Activated naive CD4-positive, alpha-beta T cell treated with anti-CD3 and anti-CD28 coated beads for 36 hours (primary cell): ENCODE measurements at places on chromosomes 12 and 14. TPM values are rescaled to one million over a fixed set of nuclear protein-coding genes. Genes with fewer than 3 reads are reported as not detected.

DNA sequence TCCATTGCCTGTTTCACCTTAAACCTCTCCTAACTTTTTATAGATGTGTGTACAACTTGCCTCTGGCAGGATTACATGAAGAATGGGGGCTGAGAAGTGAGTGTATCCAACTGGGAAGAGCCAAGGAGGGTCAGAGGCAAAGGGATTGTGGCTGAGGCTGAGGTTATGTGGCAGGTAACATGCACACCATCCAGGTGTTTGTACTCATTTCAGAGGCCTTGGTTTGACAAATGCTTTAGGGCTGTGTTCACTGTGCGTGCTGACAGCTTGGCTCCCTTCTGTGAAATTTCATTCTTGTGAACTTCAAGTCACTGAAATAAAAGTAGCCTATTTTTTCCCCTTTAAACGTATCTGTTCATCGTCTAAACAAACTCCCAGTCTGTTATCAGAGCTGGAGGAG is 47.7 kb downstream of the ANO6 start:
- no peak for DNase-seq

DNA sequence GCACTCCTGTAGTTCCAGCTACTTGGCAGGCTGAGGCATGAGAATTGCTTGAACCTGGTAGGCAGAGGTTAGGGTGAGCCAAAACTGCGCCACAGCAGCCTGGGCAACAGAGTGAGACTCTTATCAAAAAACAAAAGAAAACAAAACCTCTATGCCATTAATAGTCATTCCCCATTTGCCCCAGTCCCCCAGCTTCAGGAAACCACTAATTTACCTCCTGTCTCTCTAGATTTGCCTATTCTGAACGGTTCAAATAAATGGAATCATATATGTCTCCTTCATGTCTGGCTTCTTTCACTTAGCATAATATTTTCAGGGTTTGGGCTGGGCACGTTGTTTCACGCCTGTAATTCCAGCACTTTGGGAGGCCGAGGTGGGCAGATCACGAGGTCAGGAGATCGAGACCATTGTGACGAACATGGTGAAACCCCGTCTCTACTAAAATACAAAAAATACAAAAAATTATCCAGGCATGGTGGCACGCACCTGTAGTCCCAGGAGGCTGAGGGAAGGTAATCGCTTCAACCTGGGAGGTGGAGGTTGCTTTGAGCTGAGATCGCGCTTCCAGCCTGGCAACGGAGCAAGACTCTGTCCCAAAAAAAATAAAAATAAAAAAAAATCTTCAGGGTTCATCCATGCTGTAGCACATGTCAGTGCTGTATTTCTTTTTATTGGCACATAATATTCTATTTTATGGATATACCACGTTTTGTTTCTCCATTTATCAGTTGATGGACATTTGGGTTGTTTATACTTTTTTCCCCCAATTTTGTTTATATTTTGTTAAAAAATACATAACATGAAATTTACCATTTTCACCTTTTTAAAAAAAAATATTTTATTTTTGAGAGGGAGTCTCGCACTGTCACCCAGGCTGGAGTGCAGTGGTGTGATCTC is 31.9 kb downstream of the KNTC1 start:
- no peak for DNase-seq

GRCh38 chr12:24562771-24563431 is 386.0 kb downstream of the BCAT1 start:
- DNase-seq = no peak

DNA sequence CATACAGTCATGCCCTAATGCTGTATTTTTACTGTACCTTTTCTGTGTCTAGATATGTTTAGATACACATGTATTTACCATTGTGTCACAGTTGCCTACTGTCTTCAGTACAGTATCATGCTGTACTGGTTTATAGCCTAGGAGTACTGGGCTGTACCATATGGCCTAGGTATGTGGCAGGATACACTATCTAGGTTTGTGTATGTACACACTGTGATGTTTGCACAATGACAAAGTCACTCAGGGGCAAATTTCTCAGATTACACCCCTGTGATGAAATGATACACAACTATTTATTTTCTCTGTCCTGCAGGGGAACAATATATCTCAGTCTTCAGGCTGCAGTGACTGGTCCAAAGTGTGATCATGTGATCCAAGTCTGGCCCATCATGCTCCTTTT is 1076.1 kb downstream of the VRK1 start:
- DNase-seq = no peak

DNA sequence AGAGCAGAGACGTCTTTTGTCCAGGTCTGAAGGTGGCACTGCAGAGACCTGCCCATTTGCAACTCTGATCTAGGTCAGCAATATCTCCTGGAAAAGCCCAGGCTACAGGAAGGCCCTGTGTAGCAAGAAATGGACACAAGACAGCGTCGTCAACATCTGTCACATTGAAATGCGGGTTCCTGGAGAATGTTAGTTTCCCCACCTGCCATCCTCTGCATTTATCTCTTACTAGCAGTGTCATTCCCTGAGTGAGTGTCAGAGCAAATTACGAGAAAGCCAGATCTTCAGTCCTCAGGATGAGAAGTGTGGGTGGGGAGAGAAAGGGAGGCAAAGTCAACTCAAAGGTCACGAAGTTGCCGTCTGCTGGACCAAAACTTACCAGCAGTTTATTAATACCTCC is 27.4 kb upstream of the FLVCR2 start:
- DNase-seq = no peak

PRR4 gene
- total RNA-seq = not detected

IL31 gene
- total RNA-seq = not detected

MYRFL gene
- total RNA-seq = not detected
